ENCODE measurements at places on chromosomes 2 and 18. TPM values are rescaled to one million over a fixed set of nuclear protein-coding genes. Genes with fewer than 3 reads are reported as not detected.

PROKR1 gene
- total RNA-seq, result 0.08 TPM

PSMA8 gene
- not detected for total RNA-seq

- peak; percentile 28 for DNase-seq
Measured at GRCh38 chr2:45774688-45775244, 123.3 kb downstream of the PRKCE start.

- no peak for DNase-seq
Measured at GRCh38 chr2:129710670-129711495, 268.6 kb upstream of the RAB6C start.

- no peak for DNase-seq
Measured at GRCh38 chr2:164523009-164523408, 98.3 kb downstream of the GRB14 start.

DNA sequence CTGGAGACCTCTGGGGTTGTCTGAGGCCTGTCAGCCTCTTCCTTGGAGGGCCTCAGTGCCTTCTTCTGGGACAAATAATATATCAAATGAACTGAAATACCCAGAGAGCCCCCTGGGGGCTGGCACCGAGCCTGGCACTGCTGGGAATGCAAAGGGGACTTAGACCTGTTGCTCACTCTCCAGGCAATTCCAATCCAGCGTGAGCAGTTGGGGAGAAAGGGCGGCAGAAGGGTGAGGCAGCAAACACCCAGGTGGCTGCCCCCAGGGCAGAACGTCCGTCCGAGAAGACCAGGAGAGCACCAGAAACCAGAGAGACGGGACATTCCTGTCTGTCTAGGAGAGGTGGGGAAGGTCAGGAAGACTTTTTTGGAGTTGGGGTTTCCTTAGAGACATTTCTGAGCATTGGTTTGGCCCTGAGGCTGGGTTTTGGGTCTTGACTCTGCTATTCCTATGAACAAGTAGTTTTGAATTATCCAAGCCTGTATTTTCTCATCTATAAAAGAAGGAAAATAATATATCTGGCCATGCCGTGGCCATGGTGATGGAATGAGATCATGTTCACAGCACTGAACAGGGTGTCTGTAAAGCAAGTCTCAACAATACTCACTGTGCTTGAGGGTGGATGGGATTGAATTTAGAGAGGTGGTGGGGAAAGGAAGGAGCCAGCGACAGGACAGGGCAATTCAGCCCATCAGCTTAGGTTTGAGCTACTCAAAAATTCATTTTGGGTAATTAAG lies 44.3 kb upstream of the ZBTB7C start:
- DNase-seq, result no peak

DNA sequence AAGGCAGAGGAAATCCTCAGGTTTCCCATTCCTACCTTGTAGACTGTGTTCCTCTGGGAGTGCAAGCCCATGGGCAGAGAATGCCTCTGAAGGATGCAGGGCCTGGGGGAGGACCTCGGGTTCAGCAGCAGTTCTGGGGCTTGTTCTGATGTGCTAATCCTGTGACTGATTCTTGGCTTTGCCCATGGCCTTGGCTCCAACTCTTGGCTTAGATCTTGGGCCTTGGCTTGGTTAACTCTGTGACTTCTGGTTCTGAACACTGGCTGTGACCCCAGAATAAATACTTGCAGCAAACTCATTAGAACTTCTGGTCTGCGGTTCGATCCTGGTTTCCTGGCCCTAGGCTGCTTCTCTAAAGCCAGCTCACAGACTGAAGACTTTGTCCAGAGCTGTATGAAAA lies 366.9 kb upstream of the ZEB2 start:
- peak; percentile 34 for DNase-seq

DNA sequence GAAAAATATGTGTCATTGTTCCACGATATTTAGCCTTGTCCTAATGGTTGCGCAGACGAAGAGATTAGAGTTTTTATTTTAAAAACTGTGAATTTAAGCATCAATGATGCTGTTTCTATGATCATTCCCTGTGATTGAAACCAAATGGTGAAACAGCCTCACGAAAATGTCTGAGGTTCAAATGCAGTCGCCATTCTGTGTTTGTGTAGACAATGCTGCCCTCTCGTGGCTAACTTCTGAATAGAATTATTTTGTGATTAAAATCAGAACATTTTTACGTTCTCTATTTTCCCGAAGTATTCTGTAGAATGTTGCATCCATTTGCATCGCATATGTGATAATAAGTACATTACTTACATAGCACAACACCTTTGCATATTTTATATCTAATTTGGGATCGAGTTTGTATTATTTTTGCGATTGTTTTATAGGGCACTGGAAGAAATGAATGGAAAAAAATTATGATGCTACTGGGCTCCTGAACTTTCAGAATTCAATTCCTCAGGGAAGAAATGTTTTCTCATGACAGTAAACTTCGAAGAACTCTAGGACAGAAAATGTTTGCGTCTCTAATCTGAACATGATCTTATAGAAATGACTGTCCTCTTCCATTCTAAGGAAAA lies 54.8 kb upstream of the CREB1 start:
- peak; percentile 39 for DNase-seq

- no peak for DNase-seq
Measured at GRCh38 chr18:10604182-10604581, 78.4 kb downstream of the NAPG start.

DNA sequence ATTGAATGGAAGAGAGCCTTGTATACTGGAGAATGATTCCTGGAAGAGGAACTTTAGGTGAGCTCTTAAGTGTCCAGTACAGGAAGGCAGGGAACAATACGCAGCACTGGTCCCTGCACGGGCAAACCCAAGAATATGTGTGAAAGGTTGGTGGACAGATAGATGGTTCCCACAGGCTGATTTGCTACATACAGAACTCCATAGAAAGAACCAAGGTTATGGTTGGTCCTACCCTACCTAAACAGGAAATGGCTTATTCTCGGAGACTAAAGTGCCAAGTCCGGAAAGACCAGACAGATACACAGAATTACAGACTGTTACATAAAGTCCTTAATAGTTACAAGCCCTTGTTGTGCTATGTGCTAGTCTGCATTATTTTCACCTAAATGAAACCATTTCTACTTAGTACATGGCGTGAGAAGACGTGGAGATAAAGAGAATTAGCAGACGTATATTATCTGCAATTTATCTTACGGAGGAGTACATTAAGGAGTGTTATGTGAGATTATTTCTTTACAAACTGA lies 1.2 kb downstream of the REV1 start:
- peak; percentile 44 for DNase-seq

DNA sequence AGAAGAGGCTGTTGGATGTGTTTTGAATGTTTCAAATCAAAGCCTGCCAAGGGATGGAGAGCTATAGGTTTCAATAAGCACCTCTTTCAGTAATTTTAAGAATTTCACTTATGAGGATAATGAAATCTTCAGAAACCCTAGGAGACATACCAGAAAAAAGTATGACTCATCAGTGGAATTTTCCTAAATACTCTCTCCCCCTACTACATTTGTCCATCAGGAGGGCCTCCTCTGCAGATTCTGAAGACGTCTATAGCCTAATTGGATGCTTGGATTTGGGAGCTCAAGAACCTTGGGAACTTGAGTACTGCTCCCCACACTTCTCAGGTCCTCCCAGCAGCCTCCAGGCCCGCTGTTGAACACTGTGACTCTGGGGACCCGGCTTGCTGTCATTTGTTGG lies 374.3 kb downstream of the SLC4A3 start:
- no peak for DNase-seq

- DNase-seq, result peak; percentile 88
Measured at GRCh38 chr18:48675352-48675761, 136.5 kb downstream of the CTIF start.

- no peak for DNase-seq
Measured at GRCh38 chr2:70790136-70790828, at the start of gene FIGLA. TSS of gene FIGLA (minus strand) at chr2:70790643. CDS start at chr2:70790638, 5 bp downstream.
